ENCODE measurements at places on chromosomes 12 and 14. TPM values are rescaled to one million over a fixed set of nuclear protein-coding genes. Genes with fewer than 3 reads are reported as not detected.

Gene RNU4-1
- 2,155 TPM for total RNA-seq

Gene SOAT2
- total RNA-seq: not detected

Gene HOXC11
- total RNA-seq: not detected

Gene OR4E2
- not detected for total RNA-seq

Gene CLEC4C
- not detected for total RNA-seq

Gene CHFR
- total RNA-seq: 14.9 TPM

Gene DHRS2
- not detected for total RNA-seq

Gene DNAJC22
- total RNA-seq: 0.30 TPM

Gene UBR7
- total RNA-seq: 21.1 TPM

Gene CLEC9A
- not detected for total RNA-seq

Gene ADCY6
- 103 TPM for total RNA-seq

Gene TUBA1C
- total RNA-seq: 101 TPM

Gene SERPINA10
- not detected for total RNA-seq

Gene COX8C
- total RNA-seq: 0.61 TPM

Gene CCER1
- not detected for total RNA-seq

Gene RBMS2
- total RNA-seq: 31.8 TPM

Gene SYT1
- total RNA-seq: 0.15 TPM

Gene SLC17A8
- total RNA-seq: not detected

Gene GLT8D2
- total RNA-seq: 5.7 TPM

Gene RHEBL1
- 0.49 TPM for total RNA-seq

Gene KCNA5
- total RNA-seq: 5.7 TPM

Gene TMEM19
- 31.2 TPM for total RNA-seq

Gene MMP14
- total RNA-seq: 20.3 TPM

Gene GALNT6
- total RNA-seq: 0.23 TPM

Gene PRIMA1
- total RNA-seq: 4.3 TPM

Gene RPS6KL1
- total RNA-seq: 24.0 TPM

Data from heart right ventricle (tissue), 16 donors.